ENCODE measurements at places on chromosomes 2 and 18.

DNA sequence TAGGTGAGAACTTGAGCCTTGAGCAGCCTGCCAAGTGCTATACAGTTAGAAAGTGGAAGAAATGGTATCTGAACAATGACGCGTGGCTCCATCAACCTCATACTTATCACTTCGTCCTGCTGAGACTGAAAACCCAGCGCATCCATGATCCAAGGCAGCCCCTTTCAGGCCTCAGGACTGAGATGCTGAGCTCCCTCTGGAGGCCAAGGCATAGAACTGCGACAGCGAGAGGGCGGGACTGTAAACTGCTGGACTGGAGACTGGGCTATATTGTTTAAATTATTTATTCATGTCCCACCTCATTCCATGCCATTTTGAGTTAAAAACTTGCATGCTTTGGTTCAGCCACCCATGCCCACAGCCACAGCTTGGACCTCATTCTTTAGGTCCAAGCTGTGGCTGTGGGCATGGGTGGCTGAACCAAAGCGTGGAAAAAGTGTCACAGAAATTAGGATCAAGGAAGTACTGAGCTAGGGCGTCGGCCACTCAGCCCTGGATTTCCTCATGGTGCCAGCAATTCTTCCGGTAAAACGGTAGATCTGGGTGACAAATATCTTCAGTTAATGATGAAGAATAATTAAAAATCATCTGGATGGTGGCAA, 195.5 kb downstream of the L3MBTL4 start:
- no peak for DNase-seq

DNA sequence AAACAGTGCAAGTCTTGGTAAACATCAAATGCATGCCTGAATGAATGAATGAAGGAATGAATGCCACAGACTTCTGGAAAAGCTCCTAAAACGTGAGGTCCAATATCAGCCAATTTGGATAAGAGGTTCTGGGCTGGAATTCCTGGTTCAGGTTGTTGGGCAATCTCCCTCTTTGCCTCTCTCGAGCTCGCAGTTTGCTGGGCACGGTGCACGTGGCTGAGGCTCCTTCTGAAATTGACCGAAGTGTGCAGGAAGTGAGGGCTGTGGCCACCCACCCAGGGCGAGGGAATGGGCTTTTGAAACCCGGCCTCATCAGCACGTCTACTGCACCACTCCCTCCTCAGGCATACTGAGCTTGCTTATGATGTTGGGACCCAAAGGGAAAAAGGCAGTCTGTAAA, 288.8 kb upstream of the HS6ST1 start:
- no peak for DNase-seq

GRCh38 chr2:190677255-190677654, 28.4 kb downstream of the NAB1 start:
- DNase-seq: no peak

DNA sequence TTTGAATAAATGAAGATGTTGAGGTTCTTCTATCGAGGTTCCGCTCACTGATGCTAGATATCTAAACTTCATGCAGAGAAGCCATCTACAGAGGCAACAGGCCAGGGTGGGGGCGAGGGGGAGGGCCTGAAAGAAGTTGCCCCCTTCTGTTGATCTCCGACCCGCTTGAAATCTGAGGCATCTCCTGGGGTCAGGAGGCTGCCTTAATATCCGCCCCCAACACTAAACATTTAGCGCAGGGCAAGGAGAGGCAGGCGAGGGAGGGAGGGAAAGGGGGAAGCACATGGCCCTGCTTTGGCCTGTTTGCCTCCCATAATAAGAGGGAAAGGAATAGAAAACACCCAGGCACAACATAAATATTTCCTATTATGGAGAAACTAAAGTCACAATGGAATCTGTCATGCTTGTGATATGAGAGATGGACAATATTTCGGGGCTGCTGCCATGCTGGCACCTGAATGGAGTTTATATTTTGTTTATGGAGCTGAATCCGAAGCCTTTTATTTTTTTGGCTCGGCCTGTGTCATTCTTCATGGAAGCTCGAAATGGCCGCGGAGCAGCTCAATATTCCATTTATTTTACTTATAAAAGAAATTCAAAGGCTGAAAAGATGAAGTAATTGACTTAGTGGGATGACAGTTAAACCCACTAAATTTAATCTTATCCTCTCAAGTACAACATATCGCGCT, 221.1 kb downstream of the INSIG2 start:
- DNase-seq: no peak

- DNase-seq: no peak
Measured at GRCh38 chr2:16033032-16033293, 92.6 kb downstream of the MYCN start.

GRCh38 chr2:222039821-222040220, 259.0 kb downstream of the PAX3 start:
- no peak for DNase-seq

- DNase-seq: no peak
Measured at GRCh38 chr18:63146828-63147409, 172.7 kb downstream of the BCL2 start.

DNA sequence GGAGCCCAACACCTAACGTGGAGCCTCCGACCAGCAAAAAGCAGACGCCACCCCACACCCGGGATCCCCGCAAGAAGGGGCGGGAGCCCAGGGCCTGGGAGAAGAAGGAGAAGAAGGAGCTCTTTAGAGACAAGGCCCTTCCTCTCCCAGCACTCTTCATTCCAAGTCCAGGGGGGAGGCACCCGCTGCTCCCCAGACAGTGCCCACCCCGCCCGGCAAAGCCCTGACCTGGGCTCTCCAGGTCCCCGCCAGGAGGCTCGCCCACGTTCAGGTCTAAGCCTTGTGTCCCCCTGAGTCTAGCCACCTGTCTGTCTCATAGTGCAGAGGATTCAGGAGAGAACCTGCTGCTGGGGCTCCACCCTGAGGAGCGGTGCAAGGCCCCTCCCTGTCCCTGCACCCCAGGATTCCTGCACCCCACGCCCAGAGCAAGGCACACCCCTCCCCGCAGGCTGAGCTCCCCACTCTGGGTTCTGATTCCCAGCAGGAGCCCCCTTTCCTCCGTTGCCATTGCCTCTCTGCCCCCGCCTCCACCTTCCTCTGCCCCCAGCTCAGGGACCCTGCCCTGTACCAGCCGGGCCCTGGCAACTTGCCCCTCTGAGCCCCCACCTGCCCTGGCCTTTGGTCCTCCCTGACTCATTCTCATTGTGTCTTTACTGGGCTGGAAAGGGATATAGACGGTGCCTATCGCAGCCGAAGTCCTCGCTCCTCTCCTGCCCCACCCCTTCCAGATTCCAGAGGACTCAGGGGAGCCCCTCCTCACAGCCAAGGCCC, 33.5 kb upstream of the GPC1 start:
- DNase-seq: no peak

GRCh38 chr2:237574894-237575868, 8.8 kb downstream of the PRLH start:
- DNase-seq: no peak

- DNase-seq: no peak
Measured at GRCh38 chr2:119389615-119390306, 23.0 kb downstream of the DBI start.

DNA sequence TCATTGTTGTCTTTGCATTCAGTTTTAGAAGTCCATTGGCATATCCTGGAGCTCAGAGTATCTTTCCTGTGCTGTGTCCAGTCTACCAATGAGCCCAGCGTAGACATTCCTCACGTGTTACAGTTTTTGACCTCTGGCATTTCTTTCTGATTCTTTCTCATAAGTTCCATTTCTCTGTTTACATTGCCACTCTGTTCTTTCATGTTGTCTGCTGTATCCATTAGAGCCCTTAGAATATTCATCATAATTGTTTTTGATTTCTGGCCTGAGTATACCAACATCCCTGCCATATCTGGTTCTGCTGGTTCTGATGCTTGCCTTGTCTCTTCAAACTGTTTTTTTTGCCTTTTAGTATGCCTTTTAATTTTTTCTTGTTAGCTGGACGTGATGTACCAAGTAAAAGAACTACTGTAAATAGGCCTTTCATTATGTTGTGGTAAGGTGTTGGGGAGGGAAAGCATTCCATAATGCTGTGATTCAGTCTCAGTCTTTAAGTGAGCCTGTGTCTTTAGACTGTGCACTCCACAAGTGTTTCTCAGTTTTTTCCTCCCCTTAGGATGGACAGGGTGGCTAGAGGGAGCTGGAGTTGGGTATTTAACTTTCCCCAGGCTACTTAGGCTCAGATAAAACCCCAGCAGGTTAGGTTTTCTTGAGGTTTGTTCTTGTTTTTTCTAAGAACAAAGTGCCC, 35.6 kb downstream of the CEP192 start:
- no peak for DNase-seq

- no peak for DNase-seq
Measured at GRCh38 chr2:134413430-134413829, 159.6 kb downstream of the MGAT5 start.

DNA sequence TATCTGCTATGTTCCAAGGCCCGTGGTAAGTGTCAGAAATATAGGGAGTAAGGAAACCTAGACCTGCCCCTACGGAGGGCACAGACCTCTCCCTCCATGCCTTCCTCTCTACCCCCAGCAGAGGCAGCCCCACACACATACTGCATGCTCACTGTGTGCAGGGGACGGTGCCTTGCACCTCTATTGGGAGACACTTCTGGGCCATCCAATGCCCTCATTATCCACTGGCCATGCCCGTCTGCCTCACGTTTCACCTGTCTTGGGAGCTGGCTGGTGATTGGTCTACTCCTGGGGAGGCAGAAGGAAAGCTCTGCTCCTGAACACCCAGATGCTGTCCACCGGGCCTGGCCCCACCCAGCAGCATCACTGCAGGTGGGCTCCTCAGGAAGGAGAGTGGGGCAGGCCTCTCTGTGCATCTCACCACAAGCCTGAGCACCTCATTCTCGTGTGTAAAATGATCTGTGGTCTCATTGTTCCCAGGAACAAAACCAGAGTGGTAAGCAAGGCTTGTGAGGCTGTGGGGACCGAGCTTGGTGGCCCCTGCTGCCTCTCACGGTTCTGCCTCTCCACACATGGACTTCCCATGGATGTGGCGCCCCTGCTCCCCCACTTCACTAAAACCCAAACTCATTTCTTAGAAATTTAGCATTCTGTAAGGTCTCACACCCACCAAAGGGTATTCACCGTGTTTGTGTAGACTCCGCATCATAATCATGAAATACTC, 312.5 kb upstream of the HS6ST1 start:
- DNase-seq: no peak

- no peak for DNase-seq
Measured at GRCh38 chr18:10304853-10305252, 149.6 kb upstream of the APCDD1 start.

GRCh38 chr2:231785822-231786176, 446 bp upstream of the COPS7B start:
- DNase-seq: no peak

DNA sequence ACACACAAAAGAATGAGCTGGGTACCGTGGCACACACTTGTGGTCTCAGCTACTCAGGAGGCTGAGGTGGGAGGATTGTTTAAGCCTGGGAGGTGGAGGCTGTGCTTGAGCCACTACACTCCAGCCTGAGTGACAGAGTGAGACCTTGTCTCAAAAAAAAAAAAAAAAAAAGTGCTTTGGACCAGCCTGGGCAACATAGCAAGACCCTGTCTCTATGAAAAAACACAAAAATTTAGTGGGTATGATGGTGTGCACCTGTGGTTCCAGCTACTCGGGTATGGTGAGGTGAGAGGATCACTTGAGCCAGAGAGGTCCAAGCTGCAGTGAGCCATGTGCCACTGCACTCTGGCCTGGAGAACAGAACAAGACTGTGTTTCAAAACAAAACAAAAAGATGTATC, 10.4 kb downstream of the ZNF512 start:
- DNase-seq: no peak

- no peak for DNase-seq
Measured at GRCh38 chr2:171652416-171652785, 34.9 kb upstream of the DYNC1I2 start.

DNA sequence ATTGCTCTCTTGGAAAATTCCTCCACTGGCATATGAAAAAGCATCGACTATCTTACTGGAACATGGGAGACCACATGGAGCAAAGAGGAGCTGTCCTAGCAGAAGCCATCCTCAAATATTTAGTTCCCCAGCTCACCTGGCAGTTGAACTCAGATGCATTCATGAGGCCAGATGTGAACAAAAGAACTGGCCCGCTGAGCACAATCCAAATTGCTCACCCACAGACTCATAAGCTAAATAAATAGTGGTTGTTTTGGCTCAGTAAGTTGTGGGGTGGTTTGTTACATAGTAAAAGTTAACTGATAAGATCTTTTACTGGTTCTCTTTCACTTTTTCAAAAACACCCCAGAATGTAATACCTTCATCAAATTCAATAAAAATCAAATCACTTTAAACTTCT, 108.6 kb upstream of the CWC22 start:
- no peak for DNase-seq

- no peak for DNase-seq
Measured at GRCh38 chr18:6504605-6505497, 90.1 kb upstream of the L3MBTL4 start.

GRCh38 chr18:39994498-39994897, 1960.5 kb upstream of the PIK3C3 start:
- no peak for DNase-seq

GRCh38 chr2:222320436-222321395, 21.9 kb upstream of the PAX3 start:
- no peak for DNase-seq

GRCh38 chr2:10003206-10004125, 39.9 kb upstream of the KLF11 start:
- no peak for DNase-seq

GRCh38 chr2:196182439-196183171, 11.2 kb upstream of the STK17B start:
- DNase-seq: no peak

DNA sequence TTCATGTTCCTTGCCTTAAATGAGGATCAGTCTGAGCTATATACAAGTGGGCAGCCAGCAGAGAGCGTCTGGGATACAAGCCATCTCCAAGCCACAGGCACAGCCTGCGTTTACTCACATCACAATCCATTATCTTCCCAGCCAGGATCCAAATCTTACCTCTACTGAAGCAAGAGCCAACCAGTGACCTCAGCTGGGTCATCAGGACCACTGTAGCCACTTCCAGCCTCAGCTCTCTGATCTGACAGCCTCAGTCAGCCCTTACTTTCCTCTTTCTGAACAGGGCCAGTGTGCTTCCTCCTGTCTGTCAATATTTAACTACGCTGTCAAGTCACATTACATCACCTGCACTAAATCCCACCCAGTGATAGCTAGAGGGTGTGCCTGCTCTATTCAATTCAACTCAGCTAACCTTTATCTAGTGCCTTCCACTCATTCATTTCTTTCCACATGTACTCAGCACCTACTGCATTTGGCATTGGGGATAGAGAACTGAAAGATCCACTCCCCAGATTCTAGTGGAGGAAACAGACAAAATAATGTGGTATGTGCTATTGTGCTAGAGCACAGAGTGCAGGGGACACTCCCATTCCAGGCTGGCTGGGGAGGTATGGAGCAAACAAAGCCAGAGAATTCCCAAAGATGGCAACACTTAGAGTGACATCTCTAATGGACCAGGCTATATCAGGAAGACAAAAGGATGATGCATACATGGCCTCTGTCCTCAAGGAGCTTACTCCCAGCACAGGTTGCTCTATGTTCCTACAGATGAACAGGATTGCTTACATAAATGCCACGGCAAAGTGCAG, 146.5 kb downstream of the NCKAP5 start:
- no peak for DNase-seq
